ENCODE measurements at places on chromosomes 2 and 18.

- DNase-seq: no peak
Observed at GRCh38 chr2:72757177-72757775, 68.6 kb downstream of the EXOC6B start.

GRCh38 chr2:39304200-39304599, 60.4 kb upstream of the CDKL4 start:
- DNase-seq: no peak

DNA sequence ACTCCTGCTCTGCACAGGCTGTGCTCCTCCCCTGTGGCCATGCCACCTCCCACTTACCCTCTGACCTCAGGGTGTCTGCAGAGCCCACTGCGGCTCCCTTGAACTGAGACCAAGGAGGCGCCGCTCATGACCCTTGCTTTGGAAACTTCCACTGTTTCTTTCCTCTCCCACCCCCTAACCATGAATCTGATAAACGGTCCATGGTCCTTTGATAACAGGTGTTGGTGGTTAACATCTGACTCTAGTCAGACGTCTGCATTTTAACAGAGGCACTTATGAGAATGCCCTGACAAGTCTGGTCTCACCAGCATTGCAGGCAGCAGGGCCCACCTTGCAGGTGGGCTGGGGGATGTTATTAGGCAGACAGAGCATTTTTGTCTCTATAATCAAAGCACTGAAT, 113.6 kb upstream of the APCDD1 start:
- DNase-seq: no peak

- DNase-seq: no peak
Observed at GRCh38 chr2:29109246-29109645, 6.0 kb upstream of the CLIP4 start.

GRCh38 chr2:102707796-102708695, 53.8 kb upstream of the TMEM182 start:
- DNase-seq: no peak

- no peak for DNase-seq
Observed at GRCh38 chr18:51195451-51196117, 1.9 kb downstream of the MEX3C start.

DNA sequence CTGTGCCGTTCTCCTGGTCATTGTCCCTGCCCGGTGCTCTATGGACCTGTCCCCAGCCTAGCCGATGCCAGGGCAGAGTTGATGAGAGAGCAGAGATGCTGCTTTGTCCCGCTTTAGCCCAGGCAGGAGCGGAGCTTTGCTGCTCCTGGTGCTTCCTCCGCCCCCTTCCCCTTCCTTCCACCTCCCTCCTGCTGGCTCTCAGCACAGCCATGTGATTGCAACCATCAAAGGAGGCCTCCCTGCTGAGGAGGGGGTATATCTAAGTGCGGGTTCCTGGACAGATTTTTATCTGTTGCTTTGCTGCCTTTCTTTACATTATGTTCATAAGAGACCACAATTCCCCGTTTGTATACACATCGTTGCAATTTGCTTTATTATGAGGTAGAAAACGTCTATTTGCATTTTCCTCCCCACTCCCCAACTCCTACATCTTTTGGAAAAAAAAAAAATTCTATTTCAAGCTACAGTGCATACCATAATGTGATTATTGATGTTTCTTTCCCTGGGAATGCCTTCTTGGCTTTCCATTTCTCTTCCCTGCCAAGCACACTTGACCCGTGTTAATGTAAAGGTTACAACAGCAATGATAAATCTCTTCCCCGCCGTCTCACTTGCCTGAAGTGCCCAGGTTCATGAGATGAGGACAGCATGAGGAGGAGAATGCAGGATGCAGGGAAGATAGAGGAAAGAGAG, 25.4 kb downstream of the ALPK2 start:
- no peak for DNase-seq

All from stimulated activated CD8-positive, alpha-beta memory T cell treated with anti-CD3 and anti-CD28 coated beads, Interleukin-4, amount 100 ng/mL, for 4 hours (primary cell).